Neural progenitor cell (in vitro differentiated cells): ENCODE measurements at places on chromosomes 5 and 9. TPM values are rescaled to one million over a fixed set of nuclear protein-coding genes. Genes with fewer than 3 reads are reported as not detected.
A peak's percentile ranks its signal among the peaks of the same experiment; 100 is the strongest.

- DNase-seq: no peak
These were observed 223.2 kb upstream of the ACO1 start for GRCh38 chr9:32161209-32161608.

DNA sequence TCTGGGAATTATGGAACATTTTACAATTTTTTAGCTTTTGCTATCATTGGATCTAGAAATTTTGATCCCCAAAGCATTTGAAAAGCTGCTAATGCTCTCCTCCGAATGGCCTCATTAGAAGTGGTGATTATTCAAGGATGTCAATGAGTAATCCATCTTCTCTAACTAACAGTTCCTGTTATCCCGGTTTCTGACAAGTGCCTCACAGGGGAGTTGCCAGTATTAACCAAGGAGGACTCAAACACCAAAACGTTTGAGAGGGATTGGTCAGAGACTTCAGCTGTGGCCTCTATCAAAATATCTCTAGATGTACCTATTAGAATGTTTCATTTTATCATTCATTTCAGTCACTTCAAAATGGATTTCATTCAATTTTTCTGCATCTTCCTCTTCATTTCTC is 208.3 kb upstream of the ITGA1 start:
- DNase-seq: no peak

- peak; percentile 78 for DNase-seq
These were observed 103.8 kb upstream of the ERCC6L2 start for GRCh38 chr9:95771556-95772246.

DNA sequence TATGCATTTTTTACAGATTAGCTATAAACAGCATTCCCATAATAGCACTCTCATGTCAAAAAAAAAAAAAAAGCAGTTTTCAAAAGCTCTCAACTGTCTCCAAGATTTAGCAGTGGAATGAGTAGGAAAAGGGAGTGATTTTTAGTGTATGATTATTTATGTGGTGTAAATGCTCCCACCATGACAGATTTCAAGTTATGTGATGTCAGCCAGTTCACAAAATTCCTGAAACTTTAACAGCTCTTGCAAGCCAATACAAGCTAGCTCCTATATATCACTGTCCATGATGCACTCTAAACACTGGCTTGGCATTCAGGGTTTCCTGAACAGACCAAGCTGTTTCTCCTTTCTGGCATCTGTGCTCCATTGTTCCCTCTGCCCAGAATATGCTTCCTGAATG is 7.9 kb upstream of the ANKDD1B start:
- DNase-seq: no peak

The LRRC70 gene
- 0.79 and 1.2 TPM in 2 replicates for total RNA-seq

The FAM78A gene
- total RNA-seq: 0.32 and 1.5 TPM in 2 replicates
